ENCODE measurements at places on chromosomes 16 and 17. TPM values are rescaled to one million over a fixed set of nuclear protein-coding genes. Genes with fewer than 3 reads are reported as not detected.

AURKB gene
- total RNA-seq: 0.52 TPM

LRRC36 gene
- not detected for total RNA-seq

SLC12A3 gene
- total RNA-seq: not detected

CACNG3 gene
- not detected for total RNA-seq

TPSG1 gene
- not detected for total RNA-seq

ZNF688 gene
- total RNA-seq: 5.8 TPM

RAB11FIP4 gene
- 0.16 TPM for total RNA-seq

RHBDL3 gene
- total RNA-seq: 0.17 TPM

KRT20 gene
- total RNA-seq: not detected

ACSM2B gene
- total RNA-seq: not detected

ADAM11 gene
- 0.32 TPM for total RNA-seq

EVPLL gene
- total RNA-seq: not detected

GUCY2D gene
- 0.09 TPM for total RNA-seq

CDH3 gene
- total RNA-seq: 0.16 TPM

HBA1 gene
- total RNA-seq: not detected

GP1BA gene
- not detected for total RNA-seq

CTRB1 gene
- not detected for total RNA-seq

EDC4 gene
- 54.4 TPM for total RNA-seq

CCDC144A gene
- total RNA-seq: 7.9 TPM

SP6 gene
- total RNA-seq: under 0.01 TPM

FN3KRP gene
- total RNA-seq: 15.0 TPM

NFATC2IP gene
- 12.9 TPM for total RNA-seq

TUBG2 gene
- total RNA-seq: 8.8 TPM

All from bronchial smooth muscle cell (primary cell).